ENCODE measurements at places on chromosomes 4 and X.
A peak's percentile ranks its signal among the peaks of the same experiment; 100 is the strongest.

DNA sequence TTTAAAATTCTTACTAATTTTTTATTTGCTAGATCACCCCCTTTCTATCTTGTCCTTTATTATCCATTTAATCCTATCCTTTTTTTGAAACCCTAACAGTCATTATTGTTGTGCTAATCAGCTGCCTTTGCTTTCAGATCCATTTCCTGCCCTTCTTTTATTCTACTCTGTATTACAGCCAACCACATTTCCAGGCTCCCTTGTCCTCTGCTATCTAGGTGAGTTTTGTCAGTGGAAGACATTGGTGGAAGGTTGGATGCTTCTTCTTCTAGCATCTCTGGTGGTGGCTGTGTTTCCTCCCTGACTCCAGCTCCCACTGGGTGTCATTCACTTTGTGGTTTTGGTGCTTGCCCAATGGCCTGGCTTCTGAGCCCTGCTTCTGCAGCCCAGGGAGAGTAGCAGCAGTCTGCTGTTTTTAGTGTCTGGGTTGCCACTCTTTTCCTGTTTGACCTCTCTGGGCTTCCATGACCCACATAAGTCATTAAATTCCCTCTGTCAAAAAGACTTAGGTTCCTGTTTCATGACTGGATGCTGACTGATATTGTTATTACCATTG is 225.2 kb upstream of the PGRMC2 start:
- DNase-seq, result no peak

DNA sequence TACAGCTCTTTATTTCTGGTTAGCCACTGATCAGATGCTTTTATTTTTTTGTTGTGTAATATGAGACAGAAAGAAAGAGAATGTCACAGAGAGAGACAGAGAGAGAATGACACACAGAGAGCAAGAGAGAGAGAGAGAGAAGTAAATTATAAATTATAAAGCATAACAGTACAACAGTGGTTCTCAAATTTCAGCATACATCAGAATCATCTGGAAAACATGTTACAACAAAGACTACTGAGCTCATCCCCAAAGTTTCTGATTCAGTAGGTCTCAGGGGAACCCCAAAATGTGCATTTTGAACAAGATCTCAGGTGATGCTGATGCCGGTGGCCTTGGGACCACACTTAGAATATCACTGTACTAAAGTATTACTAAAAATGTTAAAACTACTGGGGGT is 245.8 kb upstream of the DIAPH2 start:
- no peak for DNase-seq

- no peak for DNase-seq
Measured at GRCh38 chr4:139658185-139658584, 7.4 kb upstream of the MGST2 start.

- DNase-seq, result no peak
Measured at GRCh38 chr4:4899202-4899925, 39.9 kb downstream of the MSX1 start.

- peak; percentile 55 for DNase-seq
Measured at GRCh38 chr4:186587416-186588018, 32.1 kb upstream of the MTNR1A start.

GRCh38 chr4:172220679-172221078 is 407.5 kb downstream of the GALNTL6 start:
- DNase-seq, result no peak

GRCh38 chr4:4554234-4554633 is 12.4 kb upstream of the STX18 start:
- DNase-seq, result no peak

- DNase-seq, result no peak
Measured at GRCh38 chrX:68697465-68698125, 50.1 kb downstream of the STARD8 start.

DNA sequence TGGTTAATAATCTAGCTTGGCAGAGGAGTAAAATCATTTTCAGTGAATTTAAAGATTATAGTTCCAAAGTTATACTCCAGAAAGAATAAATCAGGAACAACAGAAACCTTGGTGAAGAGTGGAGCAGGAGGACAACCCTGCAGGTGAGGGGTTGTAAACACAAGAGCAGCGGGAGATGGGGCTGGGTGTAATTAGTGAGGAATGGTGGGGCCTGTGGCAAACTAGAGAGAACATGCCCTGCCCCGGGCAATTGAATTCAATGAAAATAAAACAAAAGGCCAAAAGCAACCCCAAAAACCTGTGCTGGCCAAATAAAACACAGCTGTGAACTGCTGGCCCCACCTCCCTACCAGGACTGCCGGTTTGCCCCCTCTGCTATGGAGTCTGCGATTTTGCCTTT is 325.2 kb downstream of the NR3C2 start:
- no peak for DNase-seq

DNA sequence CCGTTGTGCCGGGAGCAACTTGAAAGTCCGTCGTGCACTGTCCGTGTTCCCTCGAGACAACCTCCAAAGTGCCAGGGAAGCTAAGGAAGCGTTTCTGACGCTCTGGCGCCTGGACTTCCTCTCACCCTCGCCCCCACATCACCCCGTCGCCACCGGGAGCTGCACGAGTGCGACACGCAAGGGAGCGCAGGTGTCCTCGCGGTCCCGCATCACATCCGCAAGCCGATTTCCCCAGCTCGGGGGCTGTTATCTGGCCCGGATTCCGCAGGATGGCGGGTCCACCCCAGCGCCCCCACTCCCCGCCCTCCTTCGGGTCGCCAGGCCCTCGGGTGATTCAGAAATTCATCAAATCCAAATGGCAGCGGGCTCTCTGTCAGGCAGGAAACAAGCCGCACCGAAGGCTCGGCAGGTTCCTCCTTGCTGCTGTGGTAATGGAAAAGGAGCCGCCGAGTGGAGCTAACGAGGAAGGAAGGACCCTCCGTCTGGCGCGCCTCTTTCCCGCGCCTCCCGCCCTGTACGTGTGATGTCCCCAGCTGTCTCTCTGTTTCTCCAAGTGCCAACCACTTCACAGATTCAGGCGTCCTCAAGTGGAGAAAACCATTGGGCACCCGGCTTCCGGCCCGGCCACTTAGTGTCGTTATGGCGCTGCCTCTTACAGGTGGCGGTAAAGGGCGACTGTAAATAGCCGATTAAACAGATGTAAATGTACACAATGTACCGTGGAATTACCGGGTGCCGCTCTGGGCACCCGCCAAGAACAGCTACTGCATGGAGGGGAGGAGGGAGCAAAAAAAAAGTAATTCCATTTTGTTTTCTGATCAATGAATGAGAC is 921 bp upstream of the SETD7 start:
- peak; percentile 24 for DNase-seq

- no peak for DNase-seq
Measured at GRCh38 chrX:13387666-13388494, 68.0 kb upstream of the ATXN3L start.

DNA sequence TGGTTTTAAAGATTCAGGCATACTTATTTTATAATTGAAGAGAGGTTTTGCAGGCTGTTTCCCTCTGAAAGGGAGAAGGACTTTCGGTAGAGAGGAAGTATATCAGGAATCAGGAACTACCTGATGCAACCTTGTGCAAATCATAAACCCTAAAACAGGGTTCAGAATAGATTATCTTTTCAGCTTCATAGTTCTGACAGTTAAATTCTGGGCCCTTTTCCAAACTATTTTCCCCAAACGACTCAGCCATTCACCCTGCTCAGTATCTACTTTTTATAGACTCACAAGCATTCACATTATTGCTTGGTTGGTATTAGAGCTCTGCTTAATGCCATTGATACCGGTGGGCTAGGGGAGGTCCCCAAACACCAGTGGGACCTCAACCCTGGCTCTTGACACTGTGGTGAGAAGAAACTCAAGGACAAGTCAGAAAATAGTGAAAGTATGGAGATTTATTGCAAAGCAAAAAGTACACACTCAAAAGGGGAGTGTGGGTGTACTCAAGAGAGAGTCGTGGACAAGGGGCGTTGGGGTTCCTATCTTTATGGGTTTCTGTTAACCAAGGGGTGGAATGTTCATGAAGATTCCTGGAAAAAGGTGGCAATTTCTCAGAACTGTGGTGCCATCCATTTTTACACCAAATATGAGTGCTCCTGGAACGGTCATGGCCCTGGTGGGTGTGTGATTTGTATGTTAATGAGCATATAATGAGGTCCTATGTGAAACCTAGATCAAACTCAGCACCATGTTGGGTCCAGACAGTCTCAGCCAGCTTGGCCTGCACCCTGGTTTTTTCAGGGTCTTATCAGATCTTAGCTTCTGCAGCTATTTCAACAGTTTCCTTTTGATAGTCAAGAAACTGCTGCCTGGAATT is 238.3 kb downstream of the DCLK2 start:
- no peak for DNase-seq

DNA sequence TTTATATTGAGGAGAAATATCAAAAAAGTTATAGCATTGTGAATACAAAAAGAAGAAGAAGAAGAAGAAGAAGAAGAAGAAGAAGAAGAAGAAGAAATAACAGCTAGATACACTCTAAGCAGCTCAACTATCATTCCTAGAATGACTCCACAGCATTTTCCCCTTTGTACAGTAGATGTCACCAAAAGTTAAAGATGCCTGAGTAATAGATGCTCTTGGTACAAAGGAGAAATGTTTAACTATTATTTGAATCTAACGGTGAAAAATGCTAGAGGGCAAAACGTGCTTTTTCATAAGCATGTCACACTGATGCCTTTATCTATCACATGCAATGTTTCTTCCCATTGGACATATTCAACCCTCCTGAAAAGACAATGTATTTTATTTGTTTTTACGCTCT is 178.4 kb upstream of the GPRIN3 start:
- no peak for DNase-seq

DNA sequence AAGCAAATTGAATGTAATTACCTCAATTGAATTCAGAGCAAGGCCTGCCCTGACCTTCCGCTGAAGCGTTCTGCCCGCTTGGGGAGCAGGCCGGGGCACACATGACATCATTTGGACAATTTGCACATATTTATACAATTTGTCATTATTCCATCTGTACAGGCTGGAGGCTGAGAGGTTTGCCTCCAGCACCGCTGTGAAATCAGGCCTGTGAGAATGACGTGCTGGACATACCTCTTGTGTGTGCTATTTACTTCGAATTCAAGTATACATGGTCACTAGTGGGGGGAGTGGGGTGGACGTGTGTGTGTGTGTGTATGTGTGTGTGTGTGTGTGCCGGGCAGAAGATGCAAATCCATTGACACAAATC is 285.6 kb downstream of the SHOX start:
- no peak for DNase-seq

- DNase-seq, result no peak
Measured at GRCh38 chrX:140292961-140293360, 211.9 kb downstream of the SOX3 start.

DNA sequence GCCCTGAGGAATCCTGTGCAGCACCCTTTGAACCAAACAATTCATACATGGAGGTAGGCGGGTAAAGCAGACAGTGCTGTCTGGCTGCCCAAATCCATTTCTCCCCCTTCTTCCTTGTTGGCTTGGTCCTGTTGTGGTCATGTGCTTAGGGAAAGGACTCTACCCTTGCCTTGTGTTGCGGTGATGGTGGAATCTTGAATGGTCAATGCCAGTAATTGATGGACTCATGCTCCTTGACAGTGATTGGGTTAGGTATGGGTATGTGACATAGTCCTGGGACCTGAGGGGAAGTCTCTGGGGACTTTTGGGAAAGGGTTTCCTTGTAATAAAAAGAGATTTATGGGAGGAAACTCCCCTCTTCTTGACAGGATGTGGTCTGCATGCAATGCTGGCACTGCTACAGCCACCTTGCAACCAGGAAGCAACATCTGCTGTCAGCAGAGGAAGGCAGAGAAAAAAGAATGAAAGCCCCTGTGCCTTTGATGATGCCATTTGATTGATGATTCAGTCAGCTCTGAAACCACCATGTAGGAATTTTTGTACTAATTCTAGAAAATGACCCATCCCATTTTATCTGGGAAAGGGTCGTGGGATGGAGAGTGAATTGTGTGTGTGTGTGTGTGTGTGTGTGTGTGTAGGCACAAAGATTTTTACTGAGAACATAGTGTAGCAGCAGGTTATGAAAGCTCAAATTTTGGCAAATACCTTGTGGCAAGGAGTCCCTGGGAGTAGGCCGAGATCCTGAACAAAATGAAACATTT is 30.0 kb upstream of the HUWE1 start:
- DNase-seq, result no peak

- DNase-seq, result no peak
Measured at GRCh38 chr4:1175635-1176229, 3.3 kb upstream of the SPON2 start.

- no peak for DNase-seq
Measured at GRCh38 chr4:120699354-120699753, 223.2 kb downstream of the PRDM5 start.

- DNase-seq, result peak; percentile 10
Measured at GRCh38 chr4:153684971-153685371, 891 bp downstream of the TLR2 start.

DNA sequence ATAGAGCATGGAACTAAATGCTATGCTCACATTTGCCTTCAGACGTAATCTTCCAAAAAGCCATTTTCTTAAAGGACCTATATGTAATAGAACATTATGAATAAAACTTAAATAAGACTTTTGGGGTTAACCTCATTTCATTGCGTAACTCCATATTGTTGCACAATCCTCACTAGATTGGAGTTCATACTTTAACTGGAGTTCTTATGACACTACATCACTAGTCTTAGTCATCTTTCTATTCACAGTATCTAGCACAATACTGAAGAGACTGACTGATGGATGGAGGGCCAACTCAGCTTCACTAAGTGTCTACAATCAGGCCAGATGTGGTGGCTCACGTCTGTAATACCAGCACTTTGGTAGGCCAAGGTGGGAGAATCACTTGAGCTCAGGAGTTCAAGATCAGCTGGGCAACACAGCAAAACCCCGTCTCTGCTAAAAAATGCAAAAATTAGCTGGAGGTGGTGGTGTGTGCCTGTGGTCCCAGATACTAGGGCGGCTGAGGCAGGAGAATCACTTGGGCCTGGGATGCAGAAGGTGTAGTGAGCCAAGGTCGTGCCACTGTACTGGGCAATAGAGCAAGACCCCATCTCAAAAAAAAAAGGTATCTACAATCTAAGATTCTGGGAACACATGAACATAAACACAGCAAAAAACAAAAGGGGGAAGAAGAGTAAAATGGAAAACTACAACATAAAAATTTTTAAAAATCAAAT is 80.8 kb upstream of the MAB21L2 start:
- DNase-seq, result no peak

- no peak for DNase-seq
Measured at GRCh38 chr4:93066749-93067148, 761.8 kb upstream of the ATOH1 start.

GRCh38 chr4:110183643-110184042 is 14.8 kb downstream of the ELOVL6 start:
- no peak for DNase-seq

- no peak for DNase-seq
Measured at GRCh38 chr4:148073349-148073748, 341.5 kb downstream of the ARHGAP10 start.

DNA sequence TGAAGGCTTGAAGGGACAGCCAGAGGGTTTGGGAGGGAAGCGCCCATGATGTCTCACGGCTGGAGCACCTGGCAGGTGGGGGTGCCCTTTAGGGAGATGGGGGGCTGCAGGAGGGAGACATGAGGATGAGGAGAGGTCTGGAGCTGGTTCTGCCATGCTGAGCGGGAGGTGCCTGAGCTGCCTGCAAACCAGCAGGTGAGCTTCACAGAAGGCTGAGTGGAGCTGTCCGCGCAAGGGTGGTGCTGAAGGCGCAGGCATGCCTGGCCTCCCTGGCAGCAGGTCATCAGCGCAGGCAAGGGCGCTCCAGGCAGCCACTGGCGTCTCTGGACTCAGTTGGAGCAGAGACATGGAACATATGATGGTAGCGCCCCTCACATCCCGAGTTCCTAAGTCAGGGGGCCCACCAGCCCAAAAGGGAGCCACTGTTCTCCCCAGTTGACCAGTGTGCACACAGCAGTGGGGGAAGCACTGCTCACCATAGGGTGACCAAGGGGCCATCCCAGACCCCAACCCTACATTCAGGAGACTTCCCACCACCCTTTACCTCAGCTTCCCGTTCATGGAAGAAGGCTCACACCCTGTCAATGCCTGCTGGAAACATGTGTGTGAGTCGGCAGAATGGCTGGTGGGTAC is 25.8 kb downstream of the ADRA2C start:
- DNase-seq, result peak; percentile 19

Measured in stimulated activated CD4-positive, alpha-beta T cell treated with anti-CD3 and anti-CD28 coated beads, TNF-alpha, amount 100 ng/mL, for 24 hours (primary cell).